ENCODE measurements at places on chromosomes 4 and X.
A peak's percentile ranks its signal among the peaks of the same experiment; 100 is the strongest.

DNA sequence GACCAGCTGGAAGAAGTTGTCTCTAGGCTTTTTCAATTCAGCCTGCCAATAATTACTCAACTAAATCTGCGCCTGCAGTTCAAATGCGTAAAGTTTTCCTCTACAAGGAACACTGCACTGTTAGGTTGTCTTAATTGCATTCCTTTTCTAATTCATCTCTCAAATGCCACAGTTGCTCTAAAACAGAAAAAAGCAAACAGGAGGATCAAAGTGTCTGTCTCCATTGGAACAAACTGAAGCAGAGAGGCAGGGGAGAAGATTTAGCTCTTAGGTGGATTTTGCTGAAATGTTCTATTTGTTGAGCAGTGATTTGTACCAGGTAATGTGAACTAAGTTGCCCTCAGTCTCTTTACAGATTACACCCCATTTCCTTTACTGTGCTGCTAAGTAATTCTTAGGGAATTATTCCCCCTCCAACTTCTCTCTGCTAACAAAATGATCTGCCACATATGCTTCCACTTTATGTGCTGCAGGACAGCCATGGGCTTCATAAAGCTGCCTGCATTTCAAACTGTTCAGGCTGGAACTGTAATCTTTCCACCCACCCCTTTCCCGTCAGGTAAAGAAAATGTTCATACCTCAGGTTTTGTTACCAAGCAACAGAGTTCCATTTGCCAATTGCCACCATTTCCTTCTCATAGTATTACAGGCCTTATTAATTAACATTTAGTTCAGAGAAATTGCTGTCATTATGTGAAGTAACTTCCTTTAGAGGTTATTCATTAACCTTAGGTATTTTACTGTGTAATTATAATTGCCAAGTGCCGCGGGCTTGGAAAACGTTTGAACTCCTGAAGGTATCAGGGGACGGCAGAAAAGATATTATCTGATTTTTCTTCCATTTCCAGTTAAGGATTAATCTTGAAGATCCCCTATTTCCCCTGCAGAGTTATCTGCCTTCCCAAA lies 149.3 kb downstream of the SPRY1 start:
- DNase-seq, result no peak

DNA sequence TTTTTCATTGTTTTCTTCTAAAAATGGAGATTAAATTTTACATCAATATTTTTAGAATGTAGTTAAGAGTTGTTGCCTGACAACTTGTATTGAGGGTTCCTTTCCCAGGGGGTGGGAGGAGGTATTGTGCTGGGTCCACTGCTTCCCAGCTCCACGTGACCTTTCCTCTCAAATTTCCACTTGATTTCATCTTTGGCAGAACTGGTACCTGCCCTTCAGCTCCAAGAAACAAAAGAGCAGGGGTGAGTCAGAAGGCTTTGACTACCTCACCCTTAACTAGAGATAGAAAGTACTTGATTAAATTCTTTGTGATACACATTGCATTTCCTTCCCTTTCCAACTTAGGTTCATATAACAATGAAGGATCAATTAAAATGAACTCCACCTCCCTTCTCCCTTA lies 19.7 kb downstream of the TRIM2 start:
- DNase-seq, result no peak

- no peak for DNase-seq
Observed at GRCh38 chr4:147003956-147004809, 58.5 kb upstream of the TTC29 start.

DNA sequence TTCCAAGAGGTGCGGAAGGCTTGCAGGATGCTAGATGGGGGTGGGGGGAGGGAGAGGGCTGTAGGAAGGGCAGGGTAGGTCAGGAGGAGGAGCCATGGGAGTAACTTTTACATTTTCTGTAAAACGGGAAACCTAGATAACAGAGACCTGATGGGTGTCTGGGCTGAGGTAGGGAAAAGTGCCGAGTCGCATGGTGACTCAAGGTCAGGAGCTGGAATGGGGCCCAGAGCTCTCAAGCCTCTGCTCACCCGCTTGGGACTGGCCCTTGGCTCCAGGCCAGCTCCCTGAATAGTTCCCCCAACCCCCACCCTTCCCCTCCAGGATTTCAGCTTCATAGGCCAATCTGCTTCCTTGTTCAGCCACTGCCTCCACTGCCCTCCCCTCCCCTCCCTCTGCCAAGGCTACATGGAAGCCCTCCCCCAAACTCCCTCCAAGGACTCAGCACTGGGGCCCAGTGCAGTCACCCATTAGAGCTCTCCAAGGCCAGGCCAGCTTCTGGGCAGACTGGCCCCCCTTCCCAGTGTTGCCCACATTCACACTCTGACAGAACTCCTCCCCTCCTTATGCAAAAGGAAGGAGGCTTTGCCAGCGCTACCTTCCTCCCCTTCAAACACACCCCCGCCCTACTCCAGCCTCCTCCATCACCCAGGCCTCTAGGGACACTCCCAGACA lies 43.6 kb downstream of the TSC22D3 start:
- no peak for DNase-seq

- no peak for DNase-seq
Observed at GRCh38 chr4:75976177-75976576, 14.6 kb downstream of the SDAD1 start.

- no peak for DNase-seq
Observed at GRCh38 chrX:97751735-97752134, 868.0 kb downstream of the RPA4 start.

DNA sequence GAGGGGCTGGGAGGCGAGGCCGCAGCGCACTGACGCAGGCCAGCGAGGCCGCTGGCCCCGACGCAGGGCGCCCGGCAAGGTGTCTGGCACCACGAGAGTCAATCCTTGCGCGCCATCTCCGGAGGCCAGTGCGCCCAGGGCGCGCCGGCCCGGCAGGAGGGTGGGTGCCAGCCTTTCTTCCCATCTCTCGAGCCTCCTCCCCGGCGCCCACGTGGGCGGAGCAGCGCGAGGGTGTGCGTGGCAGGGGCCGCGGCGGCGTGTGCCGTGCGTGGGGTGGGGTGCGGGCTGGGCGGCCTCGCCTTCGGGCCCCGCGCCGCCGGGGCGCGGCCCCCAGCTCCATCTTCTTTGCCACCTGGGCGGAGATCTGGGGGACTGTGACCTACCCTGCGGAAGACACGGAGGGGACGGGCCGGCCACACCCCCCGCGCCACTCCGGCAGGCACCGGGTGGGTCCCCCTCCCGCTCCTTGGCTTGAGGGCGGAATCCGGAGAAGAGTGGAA lies 877 bp downstream of the JAKMIP1 start:
- peak; percentile 55 for DNase-seq

GRCh38 chr4:98510340-98510739 lies 148.1 kb downstream of the TSPAN5 start:
- DNase-seq, result no peak

DNA sequence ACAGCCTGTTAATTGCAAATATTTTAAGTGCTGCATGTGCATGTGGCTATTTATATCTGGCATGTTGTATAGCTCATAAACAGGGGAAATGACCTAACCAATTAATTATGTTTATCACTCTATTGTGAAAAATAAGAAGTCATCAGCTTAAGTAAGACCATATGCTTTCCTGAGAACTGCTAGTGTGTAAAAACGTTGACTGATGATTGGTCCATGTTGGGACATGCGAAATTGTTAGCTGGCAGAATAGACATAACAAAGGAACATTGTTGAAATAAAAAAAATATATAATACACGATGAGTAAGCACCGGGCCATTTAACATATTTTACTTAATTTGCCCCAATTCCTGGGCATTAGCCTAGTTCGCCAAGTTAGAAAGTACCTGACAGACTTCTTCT lies 207.5 kb downstream of the ANK2 start:
- DNase-seq, result no peak

- peak; percentile 18 for DNase-seq
Observed at GRCh38 chr4:51842167-51842553, 793 bp upstream of the DCUN1D4 start.

DNA sequence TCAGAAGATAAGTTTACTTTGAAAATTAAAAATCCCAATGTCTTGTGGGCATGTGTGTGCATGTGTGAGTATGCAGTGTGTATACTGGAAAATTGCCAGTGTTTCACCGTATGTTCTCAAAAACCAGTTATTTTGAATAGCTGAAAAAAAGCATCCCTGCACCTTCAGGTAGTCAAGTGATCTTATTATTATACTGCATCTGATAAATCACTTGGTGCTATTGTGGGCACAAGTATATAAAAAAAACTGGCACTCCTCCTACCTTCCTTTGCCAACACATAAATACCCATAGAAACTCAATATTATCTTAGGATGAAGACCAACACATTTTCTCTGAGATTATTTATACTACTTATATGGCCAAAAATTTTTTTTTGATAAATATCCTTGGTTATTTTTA lies 91.5 kb upstream of the MAP9 start:
- no peak for DNase-seq

DNA sequence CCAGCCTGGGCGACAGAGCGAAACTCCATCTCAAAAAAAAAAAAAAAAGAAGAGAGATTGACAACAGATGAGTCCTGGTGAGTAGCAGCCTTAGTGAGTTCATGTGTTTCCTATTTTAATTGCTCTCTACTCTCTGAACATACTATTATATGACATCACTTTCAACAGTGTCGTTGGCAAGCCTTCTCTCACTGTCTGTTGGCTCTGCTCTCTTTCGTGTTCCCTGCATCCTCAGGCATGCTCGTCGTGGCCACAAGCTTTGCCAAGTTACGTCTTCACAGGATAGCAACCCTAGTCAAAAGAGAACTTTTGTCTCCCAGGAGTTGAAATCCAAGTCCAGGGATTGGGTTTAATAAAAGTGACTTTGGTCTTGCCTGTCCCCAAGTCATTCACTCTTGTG lies 117.1 kb upstream of the EGFL6 start:
- no peak for DNase-seq

GRCh38 chr4:103018391-103019307 lies 856 bp downstream of the SLC9B1 start:
- no peak for DNase-seq

- DNase-seq, result no peak
Observed at GRCh38 chr4:185713272-185713671, 98.7 kb downstream of the SORBS2 start.

GRCh38 chr4:173991316-173991715 lies 292.2 kb downstream of the FBXO8 start:
- DNase-seq, result no peak

DNA sequence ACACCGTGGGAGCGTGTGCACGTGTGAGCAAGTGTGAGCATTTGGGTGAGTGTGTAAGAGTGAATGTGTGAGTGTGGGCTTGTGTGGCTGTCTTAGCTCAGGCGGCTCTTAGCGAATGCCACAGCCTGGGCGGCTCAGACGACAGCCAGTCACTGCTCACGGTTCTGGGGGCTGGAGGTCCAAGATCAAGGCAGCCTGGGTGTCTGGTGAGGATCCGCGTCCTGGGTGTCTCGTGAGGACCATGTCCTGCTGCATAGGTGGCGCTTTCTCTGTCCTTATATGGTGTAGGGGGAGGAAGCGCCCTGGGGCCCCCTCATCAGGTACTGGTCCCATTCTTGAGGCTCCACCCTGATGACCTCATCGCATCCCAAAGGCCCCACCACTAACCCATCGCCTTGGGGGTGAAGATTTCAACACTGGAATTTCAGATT lies 4.5 kb downstream of the DOK7 start:
- no peak for DNase-seq

Data from activated CD8-positive, alpha-beta memory T cell treated with anti-CD3 and anti-CD28 coated beads, Interleukin-2, amount 50 U/mL, for 4 hours (primary cell).